ENCODE measurements at places on chromosomes 2 and 18.

DNA sequence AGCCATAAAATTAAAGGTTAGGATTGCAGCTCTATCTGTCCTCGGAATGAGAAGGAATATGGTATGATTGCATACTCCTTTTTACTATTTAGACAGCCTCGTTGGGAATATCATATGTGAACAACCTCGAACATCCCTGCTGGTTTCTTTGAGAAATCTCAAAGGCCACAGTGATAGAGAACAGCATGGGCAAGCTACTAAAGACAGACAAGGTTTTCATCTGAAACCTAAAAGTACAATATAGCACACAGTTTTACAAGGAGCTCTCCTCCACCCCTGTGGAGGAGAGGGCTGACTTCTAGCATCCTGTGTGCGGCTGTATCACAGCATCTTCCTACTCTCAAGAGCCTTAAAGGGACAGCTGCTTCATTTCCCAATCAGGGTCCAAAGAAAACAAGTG, 104.3 kb downstream of the VWC2L start:
- DNase-seq: no peak

- DNase-seq: no peak
These were observed 52.7 kb downstream of the TAF1B start for GRCh38 chr2:9895669-9896590.

GRCh38 chr18:3683483-3683882, 233.5 kb downstream of the TGIF1 start:
- DNase-seq: no peak

GRCh38 chr2:164542581-164543021, 78.7 kb downstream of the GRB14 start:
- DNase-seq: no peak

GRCh38 chr18:79479761-79480161, 84.0 kb downstream of the NFATC1 start:
- DNase-seq: no peak

GRCh38 chr18:31710826-31711225, 26.4 kb upstream of the B4GALT6 start:
- no peak for DNase-seq

- DNase-seq: no peak
These were observed 190.2 kb downstream of the SETBP1 start for GRCh38 chr18:44870631-44871502.

- DNase-seq: no peak
These were observed 18.6 kb downstream of the THAP4 start for GRCh38 chr2:241618296-241618805.

DNA sequence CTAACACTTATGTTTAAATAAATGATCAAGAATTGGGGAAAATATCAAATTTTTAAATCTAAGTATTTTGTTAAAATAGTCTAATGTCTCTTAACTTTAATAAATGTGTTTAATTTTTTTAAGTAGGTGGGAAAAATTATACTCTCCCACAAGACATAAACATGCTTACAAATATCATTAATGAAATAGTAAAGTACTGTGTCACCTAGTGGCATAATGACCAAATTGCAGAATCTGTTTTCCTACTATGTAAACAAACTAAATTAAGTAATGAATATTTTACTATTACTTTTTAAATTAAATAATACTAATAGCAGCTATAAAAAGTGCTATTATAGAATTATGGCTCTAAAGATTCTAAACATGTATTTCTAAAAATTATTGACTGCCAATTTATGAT, 52.0 kb upstream of the CHAC2 start:
- DNase-seq: no peak

DNA sequence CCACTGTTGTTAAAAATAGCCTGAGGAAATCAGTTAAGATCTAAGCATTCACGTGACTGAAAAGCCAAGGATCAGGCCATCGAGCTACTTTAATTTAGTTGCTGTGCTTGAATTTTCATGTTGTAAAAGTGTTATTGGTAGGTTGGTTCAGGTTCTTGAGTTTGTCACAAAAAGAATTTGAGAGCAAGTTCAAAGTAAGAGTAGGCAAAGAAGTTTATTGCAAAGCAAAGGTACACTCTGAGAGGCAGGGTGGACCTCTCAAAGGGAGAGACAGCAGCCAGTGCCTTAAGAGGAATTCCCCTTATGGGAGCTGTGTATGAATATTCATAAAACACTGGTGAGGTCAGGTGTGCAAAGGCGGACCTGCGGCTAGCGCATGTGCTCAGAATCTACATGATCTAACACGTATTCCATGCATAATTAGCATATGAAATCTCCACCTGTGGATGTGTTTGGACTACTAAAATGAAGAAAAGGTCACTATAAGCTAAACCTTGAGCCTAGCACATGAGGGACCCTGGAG, 236.5 kb downstream of the NDUFA10 start:
- no peak for DNase-seq

GRCh38 chr2:96093528-96093927, 22.8 kb downstream of the ADRA2B start:
- DNase-seq: no peak

DNA sequence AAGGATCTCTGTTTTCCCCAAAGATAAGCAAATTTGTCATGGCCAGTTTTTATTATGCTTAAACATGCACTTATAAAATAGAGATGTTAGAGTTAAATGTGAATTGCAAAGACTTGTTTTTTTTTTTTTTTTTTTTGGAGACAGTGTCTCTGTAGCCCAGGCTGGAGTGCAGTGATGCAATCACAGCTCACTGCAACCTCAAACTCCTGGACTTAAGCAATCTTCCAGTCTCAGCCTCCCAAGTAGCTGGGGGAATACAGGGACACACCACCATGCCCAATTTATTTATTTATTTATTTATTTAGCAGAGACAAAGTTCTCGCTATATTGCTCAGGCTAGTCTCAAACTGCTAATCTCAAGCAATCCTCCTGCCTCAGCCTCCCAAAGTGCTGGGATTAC, 15.1 kb downstream of the PHOSPHO2 start:
- no peak for DNase-seq

DNA sequence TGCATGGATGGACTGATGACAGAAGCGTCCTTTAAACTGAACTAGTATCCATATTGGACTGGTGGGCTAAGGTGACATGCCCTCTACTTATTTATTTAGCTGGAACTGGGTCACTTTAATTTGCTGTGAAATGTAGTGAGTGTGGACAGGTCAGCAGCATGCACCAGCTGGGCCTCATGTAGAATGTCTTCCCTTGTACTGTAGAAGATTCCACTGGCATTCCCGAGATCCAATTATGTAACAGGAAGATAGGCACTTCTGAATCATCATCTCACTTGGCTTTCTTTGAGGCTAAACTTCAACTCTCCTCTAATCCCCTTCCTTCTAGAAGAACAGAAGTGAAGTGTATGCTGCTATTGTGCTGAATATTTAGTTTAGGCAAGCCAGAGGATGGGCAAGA, 296.2 kb downstream of the SLC8A1 start:
- DNase-seq: no peak

DNA sequence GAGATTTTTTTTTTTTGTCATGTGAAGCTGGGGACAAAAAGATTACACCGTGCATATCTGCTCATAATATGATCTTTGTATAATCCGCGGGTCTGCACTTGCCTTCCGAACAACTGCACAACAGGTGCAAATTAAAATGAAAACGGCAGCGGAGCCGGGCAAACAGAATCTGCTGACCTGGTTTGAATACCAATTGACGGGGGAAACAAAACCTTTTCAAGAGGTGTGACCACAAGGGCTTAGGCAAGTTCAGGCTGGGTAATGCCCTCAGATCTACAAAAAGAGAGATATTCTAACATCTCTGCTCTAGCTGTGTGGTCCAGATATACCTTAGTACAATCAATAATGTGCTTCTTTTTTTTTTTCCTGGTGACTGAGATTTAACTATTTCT, 88.5 kb downstream of the ZEB2 start:
- DNase-seq: no peak

- peak; percentile 75 for DNase-seq
These were observed 207.9 kb downstream of the ARL4C start for GRCh38 chr2:234288974-234289455.

- DNase-seq: no peak
These were observed 107.2 kb downstream of the INHBB start for GRCh38 chr2:120452945-120453634.

All from activated naive CD4-positive, alpha-beta T cell treated with Interleukin-2 at 50 U/mL for 16 hours (primary cell).